ENCODE measurements at places on chromosomes 13 and 19.

- peak; percentile 79 for DNase-seq
Observed at GRCh38 chr13:75181906-75182305, 300.1 kb downstream of the TBC1D4 start.

DNA sequence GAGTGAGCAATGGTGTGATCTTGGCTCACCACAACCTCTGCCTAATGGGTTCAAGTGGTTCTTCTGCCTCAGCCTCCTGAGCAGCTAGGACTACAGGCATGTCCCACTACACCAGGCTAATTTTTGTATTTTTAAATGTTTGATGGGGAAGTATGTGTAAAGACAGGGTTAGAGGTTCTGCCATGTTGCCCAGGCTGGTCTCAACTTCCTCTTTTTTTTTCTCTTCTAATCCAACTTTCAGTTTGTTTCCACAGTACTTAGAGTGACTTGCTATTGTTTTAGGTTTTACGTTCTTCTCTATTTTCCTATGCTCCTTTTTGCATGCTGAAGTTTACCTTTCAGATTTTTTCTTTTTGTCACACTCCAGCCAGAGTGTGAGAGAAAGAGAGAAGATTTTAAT lies 1433.0 kb downstream of the UQCRFS1 start:
- DNase-seq = no peak

DNA sequence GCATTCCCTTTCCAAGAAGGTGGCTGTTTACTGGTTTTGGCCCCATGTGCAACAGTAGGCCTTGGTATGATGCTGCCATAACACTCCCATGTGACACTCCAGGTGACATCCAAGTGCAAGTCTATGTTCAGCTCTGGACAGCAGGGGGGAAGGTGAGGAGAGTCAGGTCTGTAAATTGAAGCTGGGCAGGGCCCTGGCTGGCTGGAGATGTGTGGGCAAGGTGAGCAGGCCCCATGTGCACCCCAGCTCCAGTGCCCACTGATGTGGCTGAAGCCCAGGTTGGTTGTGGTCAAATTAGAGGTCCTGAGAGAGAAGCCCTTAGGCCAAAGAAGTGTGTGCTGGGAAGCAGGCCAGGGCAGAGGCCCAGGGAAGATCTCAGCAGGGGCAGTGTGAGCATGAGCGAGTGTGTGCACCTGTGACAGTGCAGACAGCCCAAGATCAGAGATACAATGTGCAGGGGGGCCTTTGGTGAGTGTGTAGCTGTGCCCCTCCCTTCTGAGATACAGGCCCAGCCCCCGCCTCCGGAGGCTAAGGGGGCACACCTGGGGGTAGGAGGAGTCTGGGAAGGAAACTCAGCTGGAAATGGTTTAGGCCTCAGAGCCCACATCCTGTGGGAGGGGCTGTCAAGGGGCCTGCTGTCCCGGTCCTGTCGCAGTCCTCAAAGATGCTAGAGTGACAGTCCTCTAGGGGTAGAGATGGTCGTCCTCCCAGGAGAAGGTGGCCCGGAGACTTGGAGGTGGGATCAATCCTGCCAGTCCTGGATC lies 18.6 kb downstream of the DEDD2 start:
- no peak for DNase-seq

GRCh38 chr19:49430172-49430677 lies 5.0 kb downstream of the GFY start:
- no peak for DNase-seq

DNA sequence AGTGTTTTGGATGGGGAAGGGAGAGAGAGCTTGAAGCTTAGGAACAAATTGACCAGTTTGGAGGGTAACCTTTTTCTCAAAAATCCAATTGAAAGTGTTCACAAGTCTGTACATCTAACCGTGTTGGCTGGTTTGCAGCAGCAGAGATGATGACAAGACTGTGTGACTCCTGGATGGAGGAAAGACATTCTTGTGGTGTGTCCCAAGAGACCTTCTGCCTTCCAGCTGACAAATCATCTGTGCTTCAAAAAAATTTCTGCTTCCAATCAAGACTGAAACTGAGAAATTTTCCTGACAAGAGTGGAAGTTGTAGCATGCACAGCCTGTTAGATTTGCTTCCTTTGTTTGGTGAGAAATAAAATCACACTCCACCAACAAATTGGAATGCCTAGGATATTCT lies 56.2 kb downstream of the LACC1 start:
- no peak for DNase-seq

GRCh38 chr19:29663861-29664752 lies 1.2 kb upstream of the PLEKHF1 start:
- no peak for DNase-seq

DNA sequence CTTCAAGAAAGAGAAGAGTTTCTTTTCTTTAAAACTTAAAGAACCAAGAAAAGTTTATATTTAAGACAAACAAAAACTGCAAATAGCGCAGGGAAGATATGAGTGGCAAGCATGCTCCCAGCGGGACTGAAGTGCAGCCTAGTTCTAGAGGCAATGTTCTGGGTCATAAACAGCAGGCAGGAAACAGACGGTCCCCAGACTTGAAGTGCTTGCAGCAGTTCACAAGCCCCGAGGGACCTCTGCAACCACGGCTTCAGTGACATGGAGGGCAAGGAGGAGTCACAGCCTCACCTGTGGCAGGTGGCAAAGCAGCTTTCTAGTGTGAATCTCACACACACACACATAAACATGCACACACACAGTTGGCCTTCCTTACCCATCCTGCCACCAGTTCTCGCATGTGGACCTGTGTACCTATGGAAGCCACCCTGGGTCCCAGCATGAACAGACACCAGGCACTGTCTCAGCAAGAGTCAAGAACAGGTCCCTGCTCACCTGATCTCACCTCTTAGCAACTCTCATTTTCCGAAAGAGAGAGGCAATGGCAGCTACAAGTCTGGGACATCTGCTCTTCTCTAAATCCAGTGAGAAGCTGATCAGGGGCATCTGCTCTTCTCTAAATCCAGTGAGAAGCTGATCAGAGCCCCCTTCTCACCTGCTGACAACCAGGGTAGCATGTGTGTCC lies 162.0 kb downstream of the EFNB2 start:
- no peak for DNase-seq

DNA sequence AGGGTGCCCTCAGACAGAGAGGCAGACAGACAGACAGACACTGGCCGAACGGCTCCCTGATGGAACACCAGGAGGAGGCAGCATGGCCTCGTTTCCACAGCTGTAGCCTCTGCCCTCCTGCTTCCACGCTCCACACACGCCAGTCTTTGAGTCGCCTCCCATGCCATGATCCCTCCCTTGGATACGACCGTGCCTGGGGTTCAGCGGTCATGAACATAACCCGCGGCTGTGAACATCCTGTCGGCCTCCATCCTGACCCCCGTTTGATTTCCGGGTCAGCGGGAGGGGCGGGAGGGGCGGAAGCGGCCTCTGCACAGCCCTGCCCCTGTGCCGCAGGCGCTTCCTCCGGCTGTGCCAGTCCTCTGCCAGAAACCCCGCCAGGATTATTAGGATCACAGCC lies 23.4 kb downstream of the GP6 start:
- no peak for DNase-seq

GRCh38 chr13:55497486-55497885 lies 1643.2 kb upstream of the PRR20A start:
- no peak for DNase-seq

DNA sequence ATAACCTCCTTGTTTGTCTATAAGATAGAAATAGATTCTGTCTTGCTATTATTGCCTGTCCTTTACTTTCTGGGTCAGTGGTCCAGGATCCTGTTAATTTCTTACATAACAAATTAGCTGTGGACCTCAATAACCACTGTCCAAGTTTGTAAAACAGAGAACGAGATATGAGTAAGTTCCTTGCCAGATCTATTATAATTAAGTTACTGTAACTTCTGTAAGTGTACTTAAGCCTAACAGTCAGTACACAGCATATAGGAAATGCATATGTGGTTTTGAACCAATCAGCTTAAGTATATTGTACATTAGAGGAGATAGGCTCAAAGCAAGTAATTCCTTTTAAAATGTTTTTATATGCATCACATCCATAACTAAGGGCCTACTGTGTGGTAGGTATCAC lies 34.9 kb downstream of the HTR2A start:
- DNase-seq = no peak

GRCh38 chr19:5941673-5942072 lies 27.6 kb downstream of the CAPS start:
- DNase-seq = no peak

DNA sequence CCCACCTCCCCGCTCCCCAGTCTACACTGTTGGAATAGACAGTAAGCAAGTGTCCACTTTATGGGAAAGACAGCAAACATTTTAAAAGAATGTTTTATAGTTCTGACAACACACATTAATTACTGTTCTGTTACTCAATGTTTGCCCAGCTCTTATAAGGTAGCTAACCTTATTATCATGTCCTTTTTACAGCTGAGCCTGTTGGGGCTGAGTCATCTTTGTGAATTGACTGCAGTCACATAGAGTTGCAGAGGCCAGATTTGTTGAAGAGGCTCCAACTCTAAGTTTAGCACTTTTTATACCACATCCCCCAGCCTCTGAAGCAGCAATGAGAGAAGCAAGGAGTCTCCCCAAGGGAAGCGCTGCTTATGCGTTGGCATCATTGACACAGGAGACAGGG lies 76.2 kb downstream of the C13orf42 start:
- no peak for DNase-seq

DNA sequence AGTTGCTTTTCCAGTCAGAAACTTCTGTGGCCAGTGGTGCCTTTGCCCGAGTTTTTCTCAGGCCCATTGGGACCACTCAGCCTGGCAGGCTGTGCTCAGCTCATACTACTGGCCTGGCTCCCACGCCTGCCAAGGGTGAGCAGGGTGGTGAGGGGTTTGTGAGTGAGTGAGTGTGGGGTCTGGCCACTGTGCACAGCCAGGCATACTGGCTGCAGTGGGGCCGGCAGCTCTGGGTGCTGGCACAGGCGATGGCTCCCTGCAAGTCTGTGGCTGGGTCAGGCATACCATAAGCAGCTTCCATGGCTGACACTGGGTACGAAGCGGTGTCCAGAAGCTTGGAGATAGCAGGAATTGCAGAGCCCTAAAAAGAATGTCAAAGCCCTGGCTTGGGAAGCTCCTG lies 161.0 kb downstream of the SLITRK6 start:
- no peak for DNase-seq

- DNase-seq = no peak
Observed at GRCh38 chr19:10143681-10144080, 24.0 kb upstream of the EIF3G start.

- DNase-seq = no peak
Observed at GRCh38 chr19:56139847-56140582, 1.1 kb upstream of the ZNF444 start.

- no peak for DNase-seq
Observed at GRCh38 chr19:51702103-51702824, 9.1 kb downstream of the SPACA6 start.

- DNase-seq = no peak
Observed at GRCh38 chr19:6772866-6773322, 386 bp downstream of the VAV1 start.

DNA sequence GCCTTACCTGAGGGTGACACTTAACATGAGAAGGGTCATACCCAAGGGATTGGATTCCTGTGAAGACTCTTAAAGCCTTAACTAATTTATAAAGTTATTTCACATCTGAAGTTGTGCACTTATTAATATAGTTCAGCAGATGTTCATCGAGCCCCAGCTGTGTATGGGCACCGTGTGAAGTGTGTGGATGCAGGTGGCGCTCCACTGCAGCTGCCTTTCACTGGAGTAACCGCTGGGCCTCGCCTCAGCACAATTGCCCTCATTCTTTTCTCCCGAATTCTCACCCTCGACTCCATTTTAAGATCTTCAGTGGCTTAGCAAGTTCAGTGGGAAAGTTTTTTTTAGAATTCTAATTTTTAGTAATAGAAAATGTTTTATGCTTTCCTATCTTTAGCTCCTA lies 66.2 kb downstream of the DPY19L3 start:
- DNase-seq = no peak

GRCh38 chr13:111952814-111953213 lies 114.1 kb upstream of the SOX1 start:
- no peak for DNase-seq

DNA sequence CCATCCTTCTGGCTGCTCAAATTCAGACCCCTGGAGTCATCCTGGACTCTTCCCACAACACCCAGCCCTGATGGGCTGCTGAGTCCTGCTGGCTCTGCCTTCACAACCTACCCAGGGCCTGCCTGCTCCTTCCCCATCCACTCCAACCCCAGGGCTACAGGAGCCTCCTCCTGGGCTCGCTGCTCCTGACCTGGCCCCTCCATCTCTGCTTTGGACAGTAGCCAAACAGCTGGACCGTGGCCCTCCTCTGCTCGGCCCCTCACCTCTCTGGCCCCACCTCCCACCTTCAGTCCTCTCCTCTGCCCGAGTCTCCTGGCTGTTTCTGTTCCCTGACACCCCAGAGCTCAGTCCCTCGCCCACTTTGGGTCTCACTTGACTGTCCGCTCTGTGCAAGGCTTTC lies 66.7 kb downstream of the CEBPG start:
- no peak for DNase-seq

- no peak for DNase-seq
Observed at GRCh38 chr19:50312967-50313811, 16.0 kb downstream of the KCNC3 start.

- peak; percentile 84 for DNase-seq
Observed at GRCh38 chr13:80341101-80341755, at the start of gene SPRY2. Gene SPRY2 (minus strand): TSS chr13:80341126. CDS start chr13:80337705, 3,421 bp downstream.

- DNase-seq = no peak
Observed at GRCh38 chr19:29741776-29742175, 26.7 kb upstream of the C19orf12 start.

DNA sequence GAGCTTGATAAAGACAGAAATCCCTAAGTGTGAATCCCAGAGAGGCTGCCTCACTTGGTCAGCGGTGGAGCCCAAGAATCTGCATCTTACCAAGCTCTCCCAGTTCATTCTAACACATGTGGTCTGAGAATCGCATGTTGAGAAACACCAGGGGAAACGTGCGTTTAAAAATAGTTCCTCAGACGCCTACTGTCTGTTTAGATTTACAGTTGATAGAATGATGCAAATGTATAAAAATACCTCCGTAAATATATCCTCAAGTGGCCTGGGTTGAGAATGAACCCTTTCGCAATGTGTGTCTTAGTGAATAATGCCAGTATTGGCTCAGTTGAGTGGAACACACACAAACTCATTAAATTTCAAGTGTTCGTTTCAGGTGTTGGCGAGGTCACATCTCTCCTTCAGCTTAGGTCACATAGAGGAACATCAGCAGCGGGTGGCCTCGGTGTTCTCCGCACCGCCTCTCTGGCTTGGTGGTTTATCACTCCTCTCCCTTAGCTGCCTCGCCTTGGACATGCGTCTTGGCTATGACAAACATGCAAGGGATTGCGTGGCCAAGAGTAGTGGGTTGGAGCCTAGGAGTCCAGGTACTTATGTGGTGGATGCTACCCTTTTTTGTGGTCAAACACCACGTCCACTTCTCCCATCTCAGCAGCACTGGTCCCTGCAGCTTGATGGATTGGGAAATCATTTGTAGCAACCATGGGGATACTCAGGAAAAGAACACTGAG lies 117.6 kb upstream of the SPATA13 start:
- DNase-seq = no peak

DNA sequence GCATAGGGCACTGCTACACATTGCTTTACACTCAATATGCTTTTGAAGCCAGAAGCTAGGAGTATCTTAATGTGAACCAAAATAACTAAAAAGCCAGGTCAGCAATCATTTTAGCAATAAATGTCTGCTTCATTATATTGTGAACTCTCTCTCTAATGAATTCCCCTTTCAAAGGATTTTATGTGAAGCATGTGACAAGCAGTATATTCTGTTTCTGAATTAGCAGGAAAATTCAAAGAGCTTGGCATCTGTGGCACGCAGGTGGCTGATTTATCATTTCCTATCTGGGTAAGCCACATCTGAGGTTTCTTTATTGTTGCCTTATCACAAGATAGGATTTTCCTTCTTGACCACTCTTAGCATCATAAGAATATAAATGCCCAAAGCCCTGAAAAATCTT lies 56.8 kb upstream of the KLF12 start:
- no peak for DNase-seq

GRCh38 chr19:7850945-7851622 lies 21.1 kb downstream of the EVI5L start:
- DNase-seq = no peak
